Activated CD4-positive, alpha-beta T cell treated with anti-CD3 and anti-CD28 coated beads, Interleukin-2, Interleukin-6, amounts not matched to agents 100 ng/mL and 50 ng/mL, durations not matched to agents 16 hours and 8 hours (primary cell): ENCODE measurements at places on chromosomes 3 and 15.

DNA sequence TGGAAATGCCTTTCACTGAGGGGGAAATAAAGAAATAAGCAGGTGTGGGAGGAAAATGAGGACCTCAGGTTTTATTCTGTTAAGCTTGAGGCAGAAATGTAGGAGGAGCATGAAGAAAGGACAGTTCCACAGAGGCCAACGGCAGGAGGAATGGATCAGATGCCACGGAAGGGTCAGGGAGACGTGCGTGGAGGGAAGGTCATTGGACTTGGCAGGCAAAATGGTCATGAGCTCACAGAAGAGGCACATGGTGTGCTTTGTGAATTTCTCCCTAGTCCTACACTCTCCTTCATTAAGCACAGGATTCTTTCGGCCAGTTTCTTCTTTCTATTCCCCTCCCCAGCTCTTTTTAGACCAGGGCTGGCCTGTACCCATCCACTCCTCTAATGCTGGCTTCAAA is 32.5 kb upstream of the THSD4 start:
- no peak for DNase-seq

- DNase-seq: no peak
Observed at GRCh38 chr3:195700319-195700718, 20.5 kb upstream of the MUC20 start.

GRCh38 chr15:98955331-98955730 is 52.3 kb downstream of the PGPEP1L start:
- DNase-seq: no peak

DNA sequence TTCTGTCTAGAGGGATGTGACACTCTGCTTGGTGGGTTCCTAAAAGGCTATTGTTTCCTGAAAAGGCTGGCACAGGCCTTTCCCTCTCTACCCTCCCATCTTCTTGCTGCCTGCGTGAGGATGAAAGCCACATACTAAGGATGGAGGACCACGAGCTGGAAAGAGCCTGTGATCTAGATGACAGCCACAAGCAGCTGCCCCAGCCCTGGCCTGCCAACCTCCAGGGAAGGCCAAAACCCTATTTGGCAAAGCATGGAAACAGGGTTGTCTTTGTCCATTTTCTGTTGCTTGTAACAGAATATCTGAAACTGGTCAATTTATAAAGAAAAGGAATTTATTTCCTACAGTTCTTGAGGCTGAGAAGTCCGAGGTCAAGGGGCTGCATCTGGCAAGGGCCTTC is 144.5 kb downstream of the FBLN2 start:
- DNase-seq: no peak

DNA sequence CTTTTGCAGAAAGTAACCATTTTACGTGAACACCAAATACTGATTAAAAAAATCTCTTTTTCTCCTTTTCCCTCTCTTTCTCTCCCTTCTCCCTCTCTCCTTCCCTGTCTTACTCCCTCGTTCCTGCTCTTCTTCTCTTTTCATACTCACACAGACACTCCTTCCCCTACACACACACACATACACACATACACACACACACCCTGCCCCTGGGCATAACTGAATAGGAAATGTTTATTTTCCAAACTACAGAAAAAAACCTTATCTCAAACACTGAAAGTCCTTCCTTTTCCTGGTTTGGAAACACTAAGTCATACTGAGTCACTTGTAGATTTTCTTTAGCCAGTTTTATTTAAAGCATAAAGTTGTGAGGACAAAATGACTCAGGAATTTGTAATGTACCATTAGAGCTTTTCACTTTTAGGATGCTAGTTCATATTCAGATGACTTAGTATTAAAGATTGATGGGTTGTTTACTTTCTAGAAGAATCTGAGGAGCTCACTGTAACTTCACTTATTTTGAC is 62.4 kb downstream of the MBNL1 start:
- peak; percentile 47 for DNase-seq

DNA sequence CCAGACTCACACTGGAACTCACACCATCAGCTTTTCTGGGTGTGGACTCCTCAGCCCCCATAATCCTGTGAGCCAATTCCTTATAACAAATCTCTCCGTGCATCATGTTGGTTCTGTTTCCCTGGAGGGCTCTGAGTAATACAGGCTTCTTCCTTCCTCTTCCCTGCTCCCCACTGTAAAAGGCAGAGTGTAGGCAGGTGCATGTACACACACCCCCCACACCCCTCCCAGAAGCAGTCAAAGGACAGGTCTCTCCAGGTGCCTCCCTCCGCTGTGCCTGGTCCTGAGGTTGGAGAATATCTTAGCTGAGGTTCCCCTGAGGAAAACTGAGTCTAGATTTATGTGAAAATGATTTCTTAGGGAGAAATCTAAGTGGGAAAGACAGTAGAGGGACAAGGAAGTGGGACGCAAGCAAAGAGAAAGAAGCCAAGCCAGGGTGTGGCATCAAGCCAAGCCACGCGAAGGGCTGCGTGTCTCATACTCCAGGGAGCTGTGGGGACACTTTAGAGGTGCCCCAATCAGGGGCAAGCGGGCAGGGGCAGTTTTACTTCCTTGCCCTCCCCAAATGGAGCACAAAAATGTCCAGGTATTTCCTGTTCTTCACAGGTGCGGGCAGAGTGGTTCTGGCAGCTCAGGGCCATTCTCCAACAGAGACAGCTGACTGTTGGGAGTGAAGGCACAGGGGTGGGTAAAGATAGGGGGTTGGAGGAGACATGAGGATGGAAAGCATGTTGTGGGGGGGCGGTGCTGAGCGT is 86.6 kb downstream of the HMG20A start:
- DNase-seq: no peak

GRCh38 chr3:174016186-174016585 is 618.6 kb downstream of the NLGN1 start:
- DNase-seq: no peak

DNA sequence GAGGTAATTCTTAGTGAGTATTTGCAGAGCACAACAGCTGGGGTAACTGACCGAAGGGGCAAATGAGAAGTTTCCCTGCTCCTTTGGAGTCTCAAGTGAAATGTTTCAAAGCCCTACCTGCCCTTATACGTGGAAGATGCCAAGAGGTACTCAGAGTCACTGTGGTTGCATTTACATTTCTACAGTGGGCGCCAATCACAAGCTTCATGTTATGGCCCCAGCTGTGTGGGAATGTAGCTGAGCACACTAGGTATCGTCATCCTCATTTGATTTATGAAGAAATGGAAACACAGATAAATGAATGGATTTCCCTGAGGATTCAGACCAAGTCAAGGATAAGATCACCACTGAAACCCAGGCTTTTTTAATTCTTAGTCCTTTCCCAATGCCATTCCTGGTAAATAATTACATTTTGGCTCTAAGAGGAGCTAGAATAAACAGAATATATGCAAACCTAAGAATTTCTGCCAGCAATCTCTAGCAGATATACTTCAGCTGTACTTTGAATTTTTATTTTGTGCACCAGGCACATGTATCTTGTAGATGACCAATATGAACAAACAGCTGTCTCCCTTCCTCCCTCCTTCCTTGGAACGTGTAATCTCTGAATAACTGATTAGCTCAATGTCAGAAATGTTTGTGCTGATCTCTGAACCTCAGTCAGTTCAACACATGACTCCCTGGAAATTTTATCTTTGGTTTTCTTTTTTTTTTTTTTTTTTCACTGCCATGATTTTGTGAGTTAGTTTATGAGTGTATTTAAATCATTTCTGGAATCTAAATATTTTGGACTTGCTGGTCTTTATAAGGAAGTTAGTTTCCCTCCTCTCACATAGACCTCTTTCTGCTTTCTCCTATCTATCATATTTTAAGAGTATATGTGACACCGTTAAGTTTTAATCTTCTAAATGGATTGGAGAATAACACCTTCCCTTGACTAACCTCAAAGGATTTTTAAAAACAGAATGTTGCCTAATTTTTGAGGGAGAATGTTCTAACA is 69.2 kb downstream of the MAP2K5 start:
- no peak for DNase-seq

- DNase-seq: no peak
Observed at GRCh38 chr3:146638718-146639117, 33.6 kb upstream of the PLSCR5 start.

- peak; percentile 30 for DNase-seq
Observed at GRCh38 chr3:23440416-23441294, 237.5 kb downstream of the UBE2E2 start.

- DNase-seq: no peak
Observed at GRCh38 chr3:125261031-125261430, 48.5 kb upstream of the SLC12A8 start.

DNA sequence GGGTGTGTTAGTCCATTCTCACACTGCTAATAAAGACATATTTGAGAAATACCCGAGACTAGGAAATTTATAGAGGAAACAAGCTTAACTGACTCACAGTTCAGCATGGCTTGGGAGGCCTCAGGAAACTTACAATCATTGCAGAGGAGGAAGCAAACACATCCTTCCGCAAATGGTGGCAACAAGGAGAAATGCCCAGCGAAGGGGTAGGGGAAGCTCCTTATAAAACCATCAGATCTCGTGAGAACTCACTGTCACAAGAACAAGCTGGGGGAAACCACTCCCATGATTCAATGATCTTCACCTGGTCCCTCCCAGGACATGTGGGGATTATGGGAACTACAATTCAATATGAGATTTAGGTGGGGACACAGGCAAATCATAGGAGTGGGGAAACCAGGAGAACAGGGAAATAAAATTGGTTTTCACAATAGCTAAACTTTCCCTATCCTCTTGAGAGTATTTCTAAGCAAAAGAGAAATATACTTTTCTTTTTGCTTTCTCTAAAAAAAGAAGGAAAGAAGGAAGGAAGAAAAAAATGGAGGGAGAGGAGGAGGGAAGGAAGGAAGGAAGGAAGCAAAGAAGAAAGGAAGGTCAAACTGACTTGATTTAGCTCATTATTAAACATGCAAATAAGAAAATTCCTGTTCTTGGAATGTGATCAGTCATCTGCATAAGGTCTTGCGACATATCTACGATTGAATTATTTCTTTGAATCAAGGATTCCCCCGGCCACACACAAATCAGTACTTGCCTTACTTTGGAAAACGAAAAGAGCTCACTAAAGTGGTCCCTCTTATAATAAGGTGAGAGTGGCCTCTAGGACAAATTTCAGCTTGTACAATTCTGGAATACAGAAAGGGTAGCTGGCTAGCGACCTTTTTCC is 75.2 kb downstream of the LIPC start:
- DNase-seq: no peak

DNA sequence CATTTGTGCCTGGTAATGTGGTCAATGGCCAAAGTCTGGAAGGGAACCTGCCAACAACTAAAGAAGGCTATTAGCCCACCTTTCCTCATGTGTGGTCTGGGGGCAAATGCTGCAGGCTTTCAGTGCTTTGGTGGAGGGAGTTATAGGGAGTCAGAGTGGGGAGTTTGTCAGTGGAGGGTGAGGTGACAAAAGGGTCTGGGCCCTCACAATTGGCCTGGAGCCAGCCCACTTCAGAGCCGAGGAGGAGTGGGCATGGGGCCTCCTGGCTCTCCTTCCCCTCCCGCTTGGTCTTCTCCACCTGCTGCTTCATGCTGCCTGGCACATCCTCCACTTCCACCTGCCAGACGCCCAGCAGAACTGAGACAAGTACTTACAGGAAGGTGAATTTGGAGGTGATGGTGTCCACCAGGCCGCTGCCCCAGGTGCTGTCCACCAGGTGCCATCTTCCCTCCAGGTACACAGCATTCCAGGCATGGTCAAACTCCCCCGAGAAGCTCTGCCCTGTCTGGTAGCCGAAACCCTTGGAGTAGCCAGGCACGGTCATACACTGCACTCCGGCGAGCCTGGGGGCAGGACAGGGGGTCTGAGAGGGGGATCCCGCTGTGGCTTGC is 40.9 kb downstream of the KY start:
- no peak for DNase-seq

- DNase-seq: no peak
Observed at GRCh38 chr3:38317192-38317759, 29.3 kb upstream of the XYLB start.

DNA sequence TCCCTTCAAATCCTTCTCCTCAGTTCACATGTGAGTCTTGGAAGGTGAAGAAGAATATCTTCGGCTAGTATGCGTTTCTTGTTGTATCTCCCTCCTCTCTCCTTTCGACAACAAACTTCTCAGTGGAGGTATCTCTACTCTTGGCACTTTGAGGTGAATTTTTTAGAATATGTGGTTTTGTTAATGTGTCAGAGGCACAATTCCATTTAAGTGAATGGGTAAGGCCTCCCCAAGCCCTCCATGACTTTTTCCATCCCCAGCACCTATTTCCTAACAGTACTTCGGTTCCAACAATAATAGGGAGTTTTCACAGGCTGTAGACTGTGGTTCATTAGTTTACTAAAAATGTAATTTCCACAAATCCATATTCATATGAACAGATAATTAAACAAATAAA is 74.2 kb downstream of the TM4SF4 start:
- no peak for DNase-seq

- no peak for DNase-seq
Observed at GRCh38 chr15:66251065-66251789, 2.3 kb downstream of the MEGF11 start.

DNA sequence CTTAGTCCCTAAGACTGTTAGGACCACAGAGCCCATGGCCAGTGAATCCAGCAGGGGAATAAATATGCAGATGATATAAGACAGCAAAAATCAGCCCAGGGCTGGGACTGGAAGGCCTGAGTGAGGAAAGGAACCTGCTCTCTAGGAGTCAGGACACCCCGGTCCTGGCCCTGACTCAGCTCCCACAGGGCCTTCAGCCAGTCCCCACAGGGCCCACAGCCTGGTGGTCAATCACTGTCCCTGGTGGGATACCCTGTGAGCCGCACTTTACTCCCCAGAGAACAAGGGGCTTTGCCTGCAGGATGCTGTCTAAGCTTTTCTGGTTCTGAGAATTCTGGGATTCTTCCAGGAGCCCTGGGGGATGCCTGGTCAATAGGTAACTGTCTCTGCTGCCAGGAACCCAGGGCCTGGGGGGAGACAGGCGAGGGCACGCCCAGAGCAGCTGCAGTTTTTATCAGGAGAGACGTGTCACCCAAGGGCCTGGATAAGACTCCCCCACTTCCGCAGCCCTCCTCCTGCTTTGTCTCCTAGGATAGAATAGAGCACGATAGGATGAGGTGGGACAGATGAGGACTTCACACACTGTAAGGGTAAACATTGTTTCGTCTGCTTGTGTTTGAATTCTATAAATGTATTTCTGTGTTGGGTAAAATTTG is 49.5 kb upstream of the MCF2L2 start:
- DNase-seq: no peak

- DNase-seq: no peak
Observed at GRCh38 chr3:26807272-26807671, 184.7 kb downstream of the LRRC3B start.

DNA sequence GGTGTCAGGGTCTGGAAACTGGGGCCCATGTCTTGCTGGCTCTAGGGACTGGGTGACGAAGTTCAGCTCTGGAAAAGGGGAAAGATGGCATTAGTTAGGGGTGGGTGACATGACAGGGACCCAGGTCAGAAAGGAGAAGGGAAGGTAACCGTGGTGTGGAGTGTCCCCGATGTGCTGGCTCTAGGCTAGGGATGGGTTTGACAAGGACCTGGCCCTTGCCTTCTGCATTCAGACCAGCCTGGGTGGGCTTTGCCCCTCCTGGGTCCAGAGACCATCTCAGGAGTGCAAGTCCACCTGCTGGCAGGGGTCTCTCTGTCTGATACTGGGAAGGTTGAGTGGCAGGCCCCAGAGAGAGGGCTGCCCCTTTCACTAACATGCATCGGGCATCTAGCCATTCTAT is 28.7 kb upstream of the ATP2B2 start:
- no peak for DNase-seq

GRCh38 chr3:163056874-163057497 is 1560.4 kb downstream of the OTOL1 start:
- DNase-seq: peak; percentile 49
